ENCODE measurements at places on chromosomes 6 and 20. TPM values are rescaled to one million over a fixed set of nuclear protein-coding genes. Genes with fewer than 3 reads are reported as not detected.

DNA sequence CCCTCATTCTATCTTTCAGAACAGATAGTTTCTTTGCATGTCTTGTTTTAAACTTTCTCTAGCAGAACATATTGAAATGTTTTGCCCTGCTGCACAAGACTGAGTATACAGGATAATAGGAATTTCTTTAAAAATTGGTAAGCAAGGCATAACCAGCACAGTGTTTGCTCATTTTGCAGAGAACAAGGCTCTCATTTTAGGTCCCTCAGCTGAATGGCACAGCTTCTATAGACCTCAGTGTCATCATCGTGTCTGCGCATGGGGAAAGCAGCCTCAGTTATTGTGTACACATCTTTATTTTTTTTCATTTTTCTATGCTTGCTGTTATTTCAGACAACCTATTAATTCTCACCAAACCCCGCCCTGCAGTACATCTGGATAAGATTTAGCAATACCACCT lies 35.7 kb downstream of the TTI1 start:
- DNase-seq, result no peak

ARMH2 gene
- not detected for total RNA-seq

DNA sequence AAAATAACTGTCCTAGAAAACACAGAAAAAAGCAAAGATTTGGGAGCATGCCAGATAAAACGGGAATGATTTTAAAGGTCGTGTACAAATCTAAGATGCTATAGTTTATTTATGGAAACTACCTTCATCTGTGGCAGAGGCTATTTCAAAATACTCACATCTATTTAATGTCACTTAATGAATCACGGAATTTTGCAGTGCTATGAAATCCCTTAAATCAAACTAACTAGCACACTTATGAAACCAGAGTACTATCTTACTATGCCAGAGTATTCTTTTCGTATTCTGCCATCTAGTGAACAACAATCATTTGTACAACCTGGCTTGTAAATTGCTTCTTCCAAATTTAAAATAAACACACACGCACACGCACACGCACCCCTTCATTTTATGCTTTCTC lies 77.9 kb upstream of the BMP5 start:
- no peak for DNase-seq

ABHD16A gene
- 35.2 TPM for total RNA-seq

FYN gene
- 53.3 TPM for total RNA-seq

JAG1 gene
- 42.9 TPM for total RNA-seq

TLDC2 gene
- total RNA-seq, result not detected

USP49 gene
- 10.9 TPM for total RNA-seq

DNA sequence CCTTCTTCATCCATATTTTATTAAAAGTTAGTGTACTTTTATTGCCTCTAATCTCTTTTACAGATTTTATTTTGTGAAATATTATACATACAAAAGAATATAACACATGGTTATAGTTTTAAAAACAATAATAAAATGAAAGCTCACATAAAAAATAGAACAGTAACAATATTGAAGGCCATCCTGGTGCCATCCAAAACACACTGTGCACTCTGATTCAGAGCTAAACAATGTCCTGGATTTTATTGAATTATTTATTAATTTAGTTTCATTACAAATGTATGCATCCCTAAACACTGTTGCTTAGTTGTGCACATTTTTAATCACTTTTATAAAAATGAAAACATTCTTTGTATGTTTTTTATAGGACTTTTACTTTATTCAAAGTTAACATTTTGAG lies 32.9 kb downstream of the RNF217 start:
- DNase-seq, result no peak

DNA sequence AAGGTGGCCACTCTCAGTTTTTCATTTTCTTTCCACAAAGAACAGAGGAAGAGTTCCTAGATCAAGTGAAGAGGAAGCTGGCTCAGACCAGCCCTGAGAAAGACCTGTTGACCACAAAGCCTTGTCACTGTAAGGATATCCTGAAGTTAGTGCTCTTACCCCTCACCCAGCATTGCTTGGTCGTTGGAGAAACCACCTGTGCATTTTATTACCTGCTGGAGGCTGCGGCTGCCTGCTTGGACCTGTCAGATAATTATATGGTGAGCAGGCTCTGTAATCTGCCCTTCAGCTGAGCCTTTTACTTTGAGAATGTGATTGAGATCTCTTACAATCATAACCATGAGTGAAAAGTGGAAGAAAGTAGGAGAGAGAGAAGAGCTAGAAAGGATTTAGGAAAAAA lies 21.9 kb downstream of the TREML1 start:
- DNase-seq, result no peak

MUC21 gene
- not detected for total RNA-seq

ATP6V1G2 gene
- 1.8 TPM for total RNA-seq

ELOVL5 gene
- 71.3 TPM for total RNA-seq

- DNase-seq, result no peak
Measured at GRCh38 chr6:160258346-160259142, at the start of gene SLC22A2. SLC22A2 (minus strand) TSS chr6:160258821; CDS start chr6:160258757, 64 bp downstream.

DNA sequence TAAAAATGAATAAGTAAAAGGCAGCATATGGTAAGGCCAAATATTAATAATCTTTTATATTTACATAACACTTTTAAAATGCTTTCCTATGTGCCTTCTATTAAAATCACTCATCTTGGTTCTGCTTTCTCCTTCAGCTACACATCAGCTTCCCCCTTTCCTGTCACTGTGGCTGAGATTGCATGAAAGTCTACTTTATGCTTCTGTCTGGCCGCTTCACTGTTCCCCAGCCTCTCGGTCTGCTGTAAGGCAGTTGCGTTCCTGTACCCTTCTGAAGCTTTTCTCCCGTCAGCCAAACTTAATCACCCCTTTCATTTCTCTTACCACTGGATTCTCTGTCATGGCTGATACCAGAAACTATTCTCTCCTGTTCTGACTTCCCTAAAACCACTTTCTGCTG lies 34.6 kb downstream of the SOX4 start:
- no peak for DNase-seq

DNA sequence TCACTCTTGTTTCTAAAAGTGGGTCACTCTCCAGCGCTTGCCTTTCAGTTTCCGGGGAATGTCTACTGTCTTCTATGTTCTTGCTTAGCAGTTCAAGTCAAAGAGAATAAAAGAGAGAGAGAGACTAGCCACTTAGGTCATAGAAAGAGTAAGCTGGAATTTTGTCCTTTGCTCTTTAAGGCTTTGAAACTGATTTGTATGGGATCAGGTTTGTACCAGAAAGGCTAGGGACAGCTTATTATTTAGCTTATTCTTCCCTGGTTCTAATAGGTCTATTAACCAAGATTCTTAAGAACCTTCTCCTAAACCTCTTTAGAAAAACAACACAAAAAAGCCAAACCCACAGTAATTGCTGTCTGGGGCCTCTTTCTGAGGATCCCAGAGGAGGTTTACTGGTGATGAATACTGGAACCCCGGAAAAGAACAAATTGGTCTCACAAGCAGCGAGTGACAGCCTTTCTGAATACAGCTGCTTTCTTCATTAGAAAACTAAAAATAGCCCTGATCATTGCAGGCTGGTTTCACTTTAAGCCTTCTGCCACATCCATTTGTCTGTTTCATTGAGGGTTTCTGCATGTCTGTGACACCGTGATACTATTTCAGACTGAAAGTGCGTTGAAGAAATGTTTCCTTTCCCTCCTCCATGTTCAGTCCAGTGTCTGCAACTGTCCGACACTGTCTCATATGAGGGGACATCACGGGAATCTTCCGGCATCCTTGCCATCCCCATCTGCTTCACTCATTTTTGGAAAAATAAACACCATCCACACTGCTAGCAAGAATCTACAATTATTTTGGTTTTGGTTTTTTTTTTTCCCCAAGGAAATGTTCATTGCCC lies 75.1 kb upstream of the ATXN1 start:
- no peak for DNase-seq

- DNase-seq, result no peak
Measured at GRCh38 chr6:113488812-113489685, 368.1 kb upstream of the MARCKS start.

IL20RA gene
- 2.5 TPM for total RNA-seq

GRCh38 chr6:20626165-20626564 lies 91.9 kb downstream of the CDKAL1 start:
- no peak for DNase-seq

AKAP12 gene
- 9.2 TPM for total RNA-seq

- DNase-seq, result no peak
Measured at GRCh38 chr6:3359973-3360726, 96.7 kb downstream of the SLC22A23 start.

GRCh38 chr20:37189416-37190016 lies 10.2 kb upstream of the MROH8 start:
- DNase-seq, result no peak

GRCh38 chr6:43105538-43106222 lies 29.6 kb downstream of the PTK7 start:
- no peak for DNase-seq

- no peak for DNase-seq
Measured at GRCh38 chr6:14077193-14077867, 40.2 kb upstream of the CD83 start.

Data from PC-9 (cell line).